Stimulated activated CD8-positive, alpha-beta memory T cell treated with anti-CD3 and anti-CD28 coated beads, Interleukin-12 subunit alpha, Interleukin-12 subunit beta, amount 100 ng/mL, for 4 hours (primary cell): ENCODE measurements at places on chromosomes 1 and 21.

DNA sequence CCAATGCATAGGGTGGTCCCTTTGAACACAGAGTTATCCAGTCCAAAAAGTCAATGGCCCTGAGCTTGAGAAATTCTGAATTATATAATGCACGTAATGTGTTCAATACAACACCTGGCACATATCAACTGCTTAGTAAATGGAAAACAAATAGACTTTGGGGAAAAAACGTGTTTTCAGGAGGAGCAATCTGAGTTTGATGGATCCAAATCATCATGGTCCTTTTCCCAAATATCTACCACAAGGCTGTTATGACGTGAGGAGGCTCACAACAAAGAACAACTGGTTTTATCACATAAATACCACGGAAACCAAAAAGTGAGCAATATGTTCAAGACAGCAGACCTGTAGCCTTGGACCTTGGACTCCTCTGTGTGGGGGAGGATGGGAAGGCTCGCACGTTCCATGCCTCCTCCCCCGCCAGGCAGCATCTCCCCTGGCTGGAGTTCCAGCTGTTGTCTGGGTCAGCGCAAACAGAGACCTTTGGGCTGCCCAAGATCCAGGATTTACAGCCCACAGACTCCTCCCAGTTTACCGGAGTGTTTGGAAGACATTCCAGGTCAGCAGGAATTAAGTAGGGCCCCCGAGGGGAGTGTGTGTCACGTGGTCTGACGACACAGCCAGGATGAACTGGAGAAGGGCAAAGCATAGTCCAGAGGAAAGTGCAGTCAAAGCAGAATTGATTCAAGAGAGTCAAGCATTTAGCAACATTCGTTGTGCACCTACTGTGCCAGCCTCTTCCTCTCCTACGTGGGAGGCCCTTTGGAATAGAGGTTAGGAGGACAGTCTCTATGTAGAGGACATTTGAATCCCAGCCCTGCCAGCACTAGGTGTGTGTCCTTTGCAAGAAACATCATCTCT is 32.2 kb upstream of the MED18 start:
- no peak for DNase-seq

- DNase-seq: no peak
These were observed 40.3 kb downstream of the DIRAS3 start for GRCh38 chr1:68010090-68010489.

- no peak for DNase-seq
These were observed 75.6 kb upstream of the HIVEP3 start for GRCh38 chr1:41994195-41994894.

DNA sequence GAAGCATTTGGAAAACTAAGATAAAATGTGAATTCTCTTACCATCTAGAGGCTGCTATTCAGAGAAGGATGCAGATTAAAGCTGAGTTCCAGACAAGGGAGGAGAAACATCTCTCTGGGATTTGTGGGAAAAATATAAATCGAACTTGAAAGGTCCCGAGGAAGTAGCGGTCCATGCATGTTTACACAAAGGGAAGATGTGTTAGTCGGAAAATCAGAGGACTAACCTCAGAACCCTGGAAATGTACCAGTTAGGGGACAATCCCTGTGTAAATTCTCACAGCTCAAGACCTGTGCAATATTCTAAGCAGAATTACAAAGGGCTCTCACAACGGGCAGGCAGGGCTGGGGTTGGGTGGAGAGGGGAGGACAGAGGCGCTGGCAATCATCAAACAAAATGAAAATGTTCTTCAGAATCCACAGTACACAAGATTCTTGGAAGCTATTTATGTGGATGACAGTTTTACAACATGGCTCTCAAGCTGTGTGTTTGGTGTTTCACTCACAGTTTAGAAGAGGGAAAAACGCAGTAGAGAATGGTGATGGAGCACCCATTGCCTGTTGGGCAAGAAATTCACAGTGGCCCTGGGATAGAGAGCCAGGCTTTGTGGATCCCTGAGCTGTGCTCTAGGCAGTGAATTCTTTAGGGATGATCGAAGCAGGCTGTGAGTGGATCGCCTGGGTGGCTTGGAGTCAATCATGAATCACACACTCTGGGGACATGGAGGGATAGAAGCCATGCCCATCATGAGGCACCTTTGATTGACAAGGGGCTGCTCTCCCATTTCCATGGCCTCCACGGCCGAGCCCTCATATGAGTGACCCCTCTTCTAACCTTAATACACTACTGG is 47.6 kb downstream of the KCNJ6 start:
- DNase-seq: no peak

GRCh38 chr1:234555390-234556024 is 54.5 kb downstream of the IRF2BP2 start:
- no peak for DNase-seq

GRCh38 chr1:221937155-221937953 is 195.5 kb upstream of the DUSP10 start:
- DNase-seq: no peak

DNA sequence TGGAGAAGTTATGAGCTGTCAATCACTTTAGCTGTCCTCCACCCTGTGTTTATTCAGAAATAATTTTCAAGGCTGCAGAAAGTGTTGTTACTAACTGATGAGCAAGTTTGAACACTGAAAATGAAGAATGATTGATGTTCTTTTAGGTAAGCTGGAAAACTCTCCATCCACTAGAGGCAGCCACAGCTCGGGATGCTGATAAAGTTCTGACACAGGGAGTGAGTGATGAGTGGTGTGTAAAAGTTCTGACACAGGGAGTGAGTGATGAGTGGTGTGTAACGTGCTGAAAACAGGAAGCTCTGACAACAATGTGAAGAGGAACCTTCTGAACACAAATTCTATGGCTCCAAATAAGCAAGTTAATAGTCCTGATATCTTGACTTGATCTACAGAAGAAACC is 197.5 kb upstream of the PTBP2 start:
- no peak for DNase-seq

GRCh38 chr1:15684468-15685291 is 560 bp downstream of the PLEKHM2 start:
- no peak for DNase-seq

DNA sequence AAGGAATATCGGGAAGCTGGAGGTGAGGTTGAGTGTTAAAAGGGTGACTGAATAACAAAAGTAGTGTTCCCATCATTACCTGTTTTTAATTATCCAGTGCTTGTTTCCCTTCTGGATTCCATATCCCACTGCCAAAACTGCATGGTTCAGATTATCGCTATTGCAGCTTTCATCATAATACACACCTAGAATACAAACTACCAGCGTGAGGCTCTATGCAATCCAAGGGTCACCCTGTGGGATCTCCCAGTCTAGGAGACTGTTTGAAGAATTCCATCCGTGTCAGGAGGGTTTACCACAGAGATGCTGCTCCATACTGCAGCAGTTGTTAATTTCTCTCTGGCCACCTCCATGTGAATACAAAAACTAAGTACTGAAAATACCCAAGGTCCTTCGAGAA is 9.0 kb downstream of the CTSK start:
- no peak for DNase-seq

DNA sequence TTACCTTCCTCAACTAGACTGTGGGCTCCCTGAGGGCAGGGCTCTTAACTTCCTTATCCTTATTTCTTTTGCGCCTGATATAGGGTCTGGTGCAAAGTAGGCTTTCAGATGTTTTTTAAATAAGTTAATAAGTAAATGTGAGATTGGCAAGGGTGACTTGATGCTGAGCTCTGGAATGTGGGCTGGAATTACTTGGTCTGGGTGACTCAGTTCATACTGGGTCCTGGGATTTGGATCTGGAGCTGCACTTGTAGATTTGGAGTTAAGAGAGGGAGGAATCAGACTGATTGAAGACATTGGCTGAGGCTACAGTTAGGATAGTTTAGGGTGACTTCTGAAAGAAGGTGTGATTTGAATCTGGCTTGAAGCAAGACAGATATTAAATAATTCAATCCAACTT is 190.9 kb downstream of the GIPC2 start:
- no peak for DNase-seq

DNA sequence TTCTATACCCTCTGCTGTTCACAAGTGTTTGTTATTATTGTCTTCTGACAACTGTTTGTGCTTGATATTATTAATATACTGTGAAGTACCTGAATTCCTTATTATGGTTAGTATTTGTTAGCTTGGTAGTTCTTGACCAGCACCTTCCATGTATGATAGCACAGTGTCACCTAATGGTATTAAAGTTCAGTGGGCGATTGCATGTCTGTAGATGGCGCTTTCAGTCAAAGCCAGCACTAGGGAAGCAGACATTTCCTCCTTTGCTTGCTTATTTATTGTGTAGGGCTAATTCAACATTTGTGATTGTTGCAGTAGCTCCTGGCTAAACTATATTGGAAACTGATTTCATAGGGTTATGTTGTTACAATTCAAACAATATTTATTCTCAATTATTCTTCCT is 218.0 kb downstream of the ZP4 start:
- DNase-seq: no peak

- DNase-seq: no peak
These were observed 229.5 kb downstream of the PAPPA2 start for GRCh38 chr1:176692431-176692830.

GRCh38 chr1:44515416-44515815 is 110.4 kb downstream of the RNF220 start:
- DNase-seq: no peak

- DNase-seq: no peak
These were observed 3.6 kb upstream of the FOXD2 start for GRCh38 chr1:47434051-47434842.

- no peak for DNase-seq
These were observed 218.0 kb downstream of the RGS7 start for GRCh38 chr1:241139047-241139446.

DNA sequence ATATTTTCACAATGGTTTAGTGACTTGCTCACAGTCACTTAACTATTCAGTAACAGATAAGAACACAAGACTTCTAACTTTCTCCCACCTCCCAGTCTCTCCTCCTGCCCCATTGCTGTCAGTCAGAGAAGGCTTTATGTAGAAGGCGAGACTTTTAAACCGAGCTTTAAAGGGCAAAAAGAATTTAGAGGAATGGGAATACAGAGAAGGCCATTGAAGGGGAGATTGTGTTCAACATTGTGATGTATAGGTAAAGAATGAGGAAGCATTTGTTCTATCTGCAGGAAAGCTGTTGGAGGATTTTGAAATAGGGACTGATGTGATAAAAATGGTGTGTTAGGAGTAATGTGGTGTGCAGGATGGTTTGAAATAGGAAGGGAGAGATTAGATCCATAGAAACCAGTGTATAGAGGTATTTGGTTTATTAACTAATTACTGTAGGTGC is 7.3 kb downstream of the POU2F1 start:
- DNase-seq: no peak

DNA sequence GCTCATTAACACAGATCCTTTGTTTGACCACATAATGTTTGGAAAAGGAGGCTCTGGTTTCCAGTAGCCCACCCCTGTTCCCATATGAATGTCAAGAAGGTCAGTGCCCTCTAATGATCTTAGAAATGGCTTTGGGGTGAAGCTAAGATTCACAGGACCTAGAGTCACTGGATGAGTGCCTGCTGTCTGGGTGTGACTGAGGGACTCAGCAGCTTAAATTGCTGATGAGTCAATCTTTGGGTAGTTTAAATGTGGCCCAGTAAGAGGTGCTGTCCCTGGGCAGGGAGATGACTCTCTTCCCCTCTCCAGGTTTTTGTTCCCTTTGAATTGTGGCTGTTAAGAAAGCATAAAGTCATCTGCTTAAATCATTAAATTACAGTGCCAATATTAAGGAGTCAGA is 50.6 kb downstream of the L1TD1 start:
- DNase-seq: no peak

GRCh38 chr1:42086146-42086545 is 67.1 kb upstream of the GUCA2B start:
- DNase-seq: no peak

GRCh38 chr1:85022700-85023099 is 25.6 kb downstream of the MCOLN3 start:
- DNase-seq: no peak

DNA sequence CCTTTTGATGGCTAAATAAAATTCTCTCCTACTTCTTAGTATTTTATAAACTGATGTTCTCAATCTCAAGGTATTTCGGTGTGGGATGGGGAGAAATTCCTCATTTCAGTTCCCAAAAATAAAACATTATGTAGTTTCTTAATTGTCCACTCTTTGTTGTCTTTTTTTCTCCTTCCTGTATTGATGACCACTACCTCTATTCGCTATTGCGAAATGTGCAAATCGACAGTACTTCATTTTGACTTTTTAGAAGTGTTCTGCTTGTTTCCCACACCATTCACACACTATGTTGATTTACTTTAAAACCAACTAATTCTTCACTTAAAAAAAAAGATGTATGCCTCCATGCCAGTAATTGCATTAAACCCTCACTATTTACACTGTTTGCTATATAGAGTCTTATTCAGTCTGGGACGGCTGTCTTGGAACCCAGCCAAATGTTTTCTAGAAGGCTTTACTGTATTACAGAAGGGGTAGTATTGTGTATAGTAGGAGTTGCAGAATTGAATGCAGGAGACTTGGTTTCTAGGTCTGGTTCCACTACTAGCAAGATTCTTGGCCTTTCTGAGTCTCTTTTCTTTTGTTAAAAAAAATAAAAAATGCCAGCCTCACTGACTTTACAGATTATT is 5.6 kb downstream of the RNF2 start:
- no peak for DNase-seq

DNA sequence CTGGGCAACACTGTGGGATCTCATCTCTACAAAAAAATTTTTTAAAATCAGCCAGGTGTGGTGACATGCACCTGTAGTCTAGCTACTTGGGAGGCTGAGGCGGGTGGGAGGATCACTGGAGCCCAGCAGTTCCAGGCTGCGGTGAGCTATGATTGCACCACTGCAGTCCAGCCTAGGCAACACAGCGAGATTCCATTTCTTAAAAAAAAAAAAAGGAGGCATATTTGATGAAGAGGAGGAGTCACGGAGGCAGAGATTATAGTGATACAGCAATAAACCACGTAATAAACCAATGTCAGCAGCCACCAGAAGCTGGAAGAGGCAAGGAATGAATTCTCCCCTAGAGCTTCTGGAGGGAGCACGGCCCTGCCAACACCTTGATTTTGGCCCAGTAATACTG is 4.0 kb downstream of the LIX1L start:
- DNase-seq: no peak

DNA sequence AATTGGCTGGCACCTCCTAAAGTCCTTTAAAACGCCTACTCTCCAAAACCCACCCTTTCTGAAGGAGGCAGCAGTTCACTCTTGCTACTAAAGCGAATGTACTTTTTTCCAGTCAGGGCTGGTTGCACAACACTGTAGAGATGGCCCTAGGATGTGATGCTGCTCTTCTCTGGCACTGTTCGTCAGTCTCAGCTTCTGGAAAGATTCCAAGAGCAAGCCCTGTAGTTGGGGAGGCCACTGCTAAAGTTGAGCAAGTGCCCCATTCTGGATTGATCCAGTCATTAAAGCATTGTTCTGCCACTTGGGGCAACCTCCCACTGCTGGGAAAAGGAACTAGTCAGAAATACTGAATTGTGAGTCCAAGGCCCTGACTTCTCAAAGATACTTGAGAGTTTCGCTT is 28.5 kb upstream of the KCNQ4 start:
- DNase-seq: no peak
